Natural killer cell (primary cell): ENCODE measurements at places on chromosomes 2 and 18. TPM values are rescaled to one million over a fixed set of nuclear protein-coding genes. Genes with fewer than 3 reads are reported as not detected.

The TRAF3IP1 gene
- 11.3 TPM for total RNA-seq

The EVX2 gene
- not detected for total RNA-seq

The ASXL3 gene
- not detected for total RNA-seq

The NPAS2 gene
- not detected for total RNA-seq

The C1GALT1C1L gene
- not detected for total RNA-seq

DNA sequence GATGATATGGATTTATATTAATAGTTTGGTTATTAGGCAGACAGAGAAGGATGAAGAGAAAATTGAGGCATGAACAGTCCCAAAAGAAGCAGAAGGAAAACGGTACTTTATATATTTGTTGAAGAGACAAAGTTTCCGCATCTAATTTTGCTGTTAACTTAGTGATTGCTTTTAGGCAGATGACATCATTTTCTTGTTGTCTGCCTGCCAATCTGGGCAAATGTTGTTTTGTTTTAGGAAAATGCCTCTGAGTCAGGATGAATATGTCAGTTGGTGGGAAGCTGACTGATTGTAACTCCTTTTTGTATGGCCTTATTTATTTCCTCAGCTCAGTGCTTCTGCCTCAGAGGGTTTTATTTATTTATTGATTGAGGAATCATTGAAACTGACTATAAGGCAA is 52.5 kb upstream of the CAVIN2 start:
- DNase-seq = no peak

- peak; percentile 71 for DNase-seq
Measured at GRCh38 chr18:31685097-31686082, 1.0 kb upstream of the B4GALT6 start.

- DNase-seq = no peak
Measured at GRCh38 chr2:240472078-240472790, 36.8 kb downstream of the GPC1 start.

GRCh38 chr18:35572644-35573043 is 8.9 kb upstream of the GALNT1 start:
- DNase-seq = no peak

DNA sequence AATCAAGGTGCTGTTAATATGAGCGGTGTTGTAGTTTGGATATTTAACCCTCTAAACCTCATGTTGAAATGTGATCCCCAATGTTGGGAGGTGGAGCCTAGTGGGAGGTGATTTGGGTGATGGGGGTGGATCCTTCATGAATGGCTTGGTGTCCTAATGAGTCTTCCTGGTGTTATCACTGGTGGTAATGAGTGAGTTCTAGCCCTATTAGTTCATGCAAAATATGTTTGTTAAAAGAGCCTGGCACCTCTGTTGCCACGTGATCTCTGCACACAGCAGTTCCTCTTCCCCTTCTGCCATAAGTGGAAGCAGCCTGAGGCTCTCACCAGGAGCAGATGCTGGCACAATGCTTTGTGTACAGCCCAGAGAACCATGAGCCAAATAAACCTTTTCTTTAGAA is 158.4 kb downstream of the FMNL2 start:
- no peak for DNase-seq
